ENCODE measurements at places on chromosomes 5 and 9.

DNA sequence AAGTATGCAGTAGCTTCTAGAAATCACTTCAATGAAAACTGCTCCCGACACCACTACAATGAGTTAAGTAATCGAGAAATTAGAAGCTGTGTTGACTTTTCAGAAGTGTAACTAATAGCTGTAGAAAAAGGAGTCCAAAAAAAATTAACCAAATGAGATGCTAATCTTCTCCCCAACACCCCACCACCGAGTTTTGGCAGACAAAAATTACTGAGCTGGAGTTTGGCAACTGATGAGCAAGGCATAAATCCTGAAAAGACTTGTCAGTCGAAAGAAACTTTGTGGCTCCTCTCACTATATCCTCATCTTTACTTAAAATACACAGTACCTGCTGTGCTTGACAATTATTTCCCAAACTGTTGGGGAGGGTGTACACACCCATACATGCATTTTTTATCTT, 191.9 kb downstream of the EBF1 start:
- no peak for DNase-seq

GRCh38 chr5:1672396-1672795, 127.2 kb downstream of the MRPL36 start:
- DNase-seq, result no peak

GRCh38 chr5:174617285-174617684, 107.1 kb upstream of the MSX2 start:
- DNase-seq, result no peak

GRCh38 chr5:98935206-98935605, 6.4 kb upstream of the CHD1 start:
- no peak for DNase-seq

GRCh38 chr9:16753256-16753655, 117.2 kb downstream of the BNC2 start:
- no peak for DNase-seq

DNA sequence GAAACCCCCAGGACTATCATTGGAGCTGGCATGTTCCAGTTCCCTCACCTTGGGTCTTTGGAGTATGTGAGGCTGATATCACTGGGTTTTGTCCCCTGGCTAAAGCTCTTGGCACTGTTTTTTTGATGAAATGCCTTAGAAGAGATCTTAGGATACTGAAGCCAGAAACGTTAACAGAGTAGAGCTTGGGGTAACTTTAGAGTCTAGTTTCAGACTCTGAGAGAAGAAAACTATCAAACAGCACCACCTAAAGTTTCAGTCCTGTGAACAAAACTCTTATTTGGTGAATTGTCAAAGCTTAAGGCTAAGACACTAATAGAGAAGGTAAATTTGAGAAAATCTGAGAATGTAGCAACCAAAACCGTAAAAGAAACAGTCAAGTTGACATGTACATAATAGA, 111.7 kb upstream of the PUM3 start:
- DNase-seq, result no peak

DNA sequence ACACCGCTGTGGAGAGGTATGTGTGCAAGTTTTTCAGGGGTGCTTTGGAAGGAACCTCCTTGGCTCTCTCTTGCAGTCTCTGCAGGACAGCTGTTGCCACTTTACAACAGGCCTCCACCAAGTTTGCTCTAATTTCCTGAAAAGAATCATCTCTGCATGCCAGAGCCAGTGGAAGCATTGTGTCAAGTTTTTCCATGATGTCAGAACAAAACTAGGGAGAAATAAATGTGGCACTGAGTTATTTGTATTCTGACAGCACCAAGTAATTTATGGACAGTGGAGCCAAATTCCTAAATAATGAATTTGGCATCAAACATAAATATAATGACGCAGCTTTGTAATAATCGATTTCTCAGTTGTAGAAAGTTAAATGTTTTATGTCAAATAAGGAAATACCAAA, 146.9 kb downstream of the KIAA0825 start:
- DNase-seq, result no peak

DNA sequence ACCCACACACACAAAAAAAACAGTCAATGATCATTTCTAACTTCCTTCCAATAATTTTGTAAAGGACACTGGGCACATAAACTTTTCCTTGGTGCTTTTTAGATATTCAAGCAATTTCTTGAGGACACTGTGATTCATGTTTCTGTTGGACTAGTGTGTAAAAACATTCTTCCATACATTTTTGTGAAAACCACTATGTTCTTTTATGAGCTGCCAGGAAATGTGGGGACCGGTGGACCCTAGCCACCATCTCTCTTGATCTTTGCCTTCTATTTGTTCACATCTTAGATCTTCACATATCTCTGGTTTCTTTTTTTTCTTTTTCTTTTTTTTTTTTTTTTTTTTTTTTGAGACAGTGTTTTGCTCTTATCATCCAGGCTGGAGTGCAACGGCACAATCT, 287.4 kb downstream of the GLIS3 start:
- DNase-seq, result no peak

All from CD4-positive, alpha-beta T cell treated with Interleukin-15 for 4 hours (primary cell).